ENCODE measurements at places on chromosomes 1 and 21.
A peak's percentile ranks its signal among the peaks of the same experiment; 100 is the strongest.

- no peak for DNase-seq
Observed at GRCh38 chr1:168466714-168467131, 77.1 kb downstream of the XCL2 start.

- no peak for DNase-seq
Observed at GRCh38 chr21:43591571-43591970, 67.7 kb downstream of the HSF2BP start.

GRCh38 chr1:56803561-56804156 is 15.5 kb downstream of the FYB2 start:
- DNase-seq: peak; percentile 64

DNA sequence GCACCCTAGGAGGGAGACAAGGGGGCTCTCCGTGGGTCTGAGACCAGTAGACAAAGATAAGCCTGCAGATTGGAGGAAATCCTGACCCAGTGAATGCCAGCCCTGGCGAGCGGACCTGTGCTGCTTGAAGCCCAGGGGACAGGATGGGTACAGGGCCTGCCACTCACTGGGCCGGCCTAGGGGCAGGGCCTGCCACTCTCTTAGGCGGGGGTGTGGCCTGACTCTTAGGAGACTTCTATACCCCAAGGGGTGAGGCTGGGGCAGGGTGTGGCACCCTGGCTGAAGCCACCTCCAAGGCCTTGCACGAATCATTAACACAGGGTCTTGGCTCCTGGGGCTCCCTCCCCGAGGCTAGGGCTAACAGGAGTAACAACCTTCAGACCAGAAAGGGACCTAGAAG is 30.7 kb downstream of the TRIM62 start:
- DNase-seq: no peak

DNA sequence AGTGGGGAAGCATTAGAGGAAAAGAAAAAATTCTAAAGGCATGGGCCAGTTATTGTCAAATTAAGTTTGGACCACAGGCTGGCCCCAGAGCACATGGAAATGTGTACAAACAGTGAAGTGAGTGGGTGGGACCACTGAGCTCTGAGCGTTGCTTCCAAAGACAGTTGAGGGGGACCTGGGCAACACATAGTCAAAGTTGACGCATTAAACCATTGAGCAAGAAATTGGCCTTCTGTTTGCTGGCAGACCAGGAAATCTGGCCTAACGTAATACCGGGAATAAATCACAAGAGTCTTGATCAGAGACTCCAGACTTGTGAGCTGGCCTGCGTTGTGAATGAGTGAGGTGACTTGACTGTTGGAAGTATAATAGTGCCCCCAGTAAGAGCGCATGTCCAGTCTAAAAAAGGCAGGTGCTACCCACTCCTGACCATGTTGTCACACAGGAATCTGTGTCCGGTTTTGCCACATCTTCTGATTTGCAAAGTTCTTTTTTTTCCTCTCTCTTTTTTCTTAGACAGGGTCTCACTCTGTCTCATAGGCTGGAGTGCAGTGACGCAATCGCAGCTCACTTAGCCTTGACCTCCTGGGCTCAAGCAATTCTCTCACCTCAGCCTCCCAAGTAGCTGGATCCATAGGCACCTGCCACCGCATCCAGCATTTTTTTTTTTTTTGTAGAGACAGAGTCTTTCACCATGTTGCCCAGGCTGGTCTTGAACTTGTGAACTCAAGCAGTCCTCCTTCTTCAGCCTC is 10.7 kb downstream of the EPHB2 start:
- DNase-seq: no peak

DNA sequence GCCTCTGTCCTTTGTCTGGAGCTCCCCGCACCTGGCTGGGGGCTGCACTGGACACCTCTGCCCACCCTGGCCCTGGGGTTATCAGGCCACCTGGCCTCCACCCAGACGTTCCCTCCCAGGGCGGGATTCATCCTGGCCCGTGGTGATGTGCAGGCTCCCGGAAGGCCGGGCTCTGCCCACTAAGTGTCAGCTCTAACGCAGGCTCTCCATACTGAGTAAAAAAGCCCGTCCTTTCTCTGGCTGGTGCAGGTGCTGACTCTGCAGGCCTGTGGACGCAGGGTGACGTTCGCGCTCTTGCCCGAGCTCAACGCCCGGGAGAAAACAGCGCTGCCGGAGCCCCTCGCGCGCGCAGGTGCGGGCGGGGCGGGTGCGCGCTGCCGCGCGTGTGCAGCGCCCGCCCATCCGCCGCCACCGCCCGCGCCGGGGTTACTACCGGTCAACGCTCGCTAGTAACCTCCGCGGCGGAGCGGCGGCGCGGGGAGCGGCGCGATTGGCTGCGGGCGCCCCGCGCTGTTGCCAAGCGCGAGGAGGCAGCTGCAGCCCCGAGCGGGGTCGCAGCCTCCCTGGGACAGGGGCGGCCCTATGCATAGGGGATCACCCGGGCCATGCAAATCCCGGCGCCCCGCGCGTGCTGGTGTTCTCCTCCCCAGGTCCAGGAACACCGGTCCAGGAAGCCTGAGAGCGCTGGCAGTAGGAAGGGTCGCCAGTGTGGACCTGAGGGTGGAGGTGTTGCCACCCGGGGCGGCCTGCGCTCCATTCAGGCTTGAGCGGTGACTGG is 15.7 kb downstream of the ABCG1 start:
- peak; percentile 90 for DNase-seq

DNA sequence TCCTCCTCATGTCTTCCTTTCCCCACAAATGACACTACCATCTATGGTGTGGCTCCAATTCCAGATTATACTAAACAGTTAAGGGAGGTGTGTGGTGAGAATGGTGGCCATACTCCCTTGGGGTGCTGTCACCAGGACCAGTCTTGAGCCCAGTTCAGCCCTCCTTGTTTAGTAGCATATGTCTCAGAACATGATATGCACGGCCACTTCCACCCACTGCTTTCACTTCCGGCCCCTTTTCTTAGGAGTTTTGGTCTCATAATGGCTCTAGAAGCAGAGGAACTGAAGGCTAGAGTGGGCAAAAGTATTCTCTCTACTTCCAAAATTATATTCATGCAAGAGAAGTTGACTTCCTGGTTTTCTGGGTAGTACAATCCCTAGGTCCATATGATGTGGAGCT is 45.3 kb upstream of the CACNA1E start:
- DNase-seq: no peak

DNA sequence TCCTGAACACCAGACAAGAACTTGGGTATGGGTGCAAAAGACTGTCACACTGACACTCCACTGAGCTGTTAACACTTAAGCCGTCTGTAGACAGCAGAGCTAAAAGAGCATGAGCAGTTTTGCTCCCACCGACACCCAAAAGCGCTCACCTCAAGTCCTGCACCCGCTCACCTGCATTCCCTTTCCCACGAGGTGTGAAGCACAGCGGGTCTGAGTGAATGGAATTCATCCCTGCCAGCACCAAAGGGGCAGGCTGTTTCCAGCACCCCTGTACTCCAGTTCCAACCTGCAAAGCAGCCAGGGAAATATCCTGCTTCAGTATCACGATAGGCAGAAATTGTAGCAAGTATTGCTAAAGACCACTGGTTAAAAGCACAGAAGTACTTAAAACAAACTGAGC is 28.8 kb downstream of the KRTAP21-3 start:
- no peak for DNase-seq

- no peak for DNase-seq
Observed at GRCh38 chr1:59151860-59152259, 145.0 kb upstream of the FGGY start.

- DNase-seq: no peak
Observed at GRCh38 chr1:187696073-187696472, 867.3 kb downstream of the PLA2G4A start.

DNA sequence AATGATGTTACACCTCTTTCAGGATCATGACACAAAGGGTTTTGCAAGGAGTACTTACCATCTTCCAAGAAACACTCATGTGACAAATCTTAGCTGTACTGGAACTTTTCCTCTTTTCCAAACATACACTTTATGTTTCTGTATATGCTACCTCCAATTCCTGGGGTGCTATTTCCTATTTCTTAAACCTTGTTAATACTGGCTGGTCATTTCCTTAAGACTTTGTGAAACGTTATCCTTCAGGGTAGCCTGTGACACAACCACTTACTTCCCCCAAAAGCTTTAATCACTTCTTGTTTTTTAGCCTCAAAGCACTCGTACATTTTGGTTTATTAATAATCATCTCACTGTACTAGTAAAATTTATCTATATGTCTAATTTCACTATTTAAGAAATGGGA is 39.4 kb downstream of the OR10Z1 start:
- no peak for DNase-seq

DNA sequence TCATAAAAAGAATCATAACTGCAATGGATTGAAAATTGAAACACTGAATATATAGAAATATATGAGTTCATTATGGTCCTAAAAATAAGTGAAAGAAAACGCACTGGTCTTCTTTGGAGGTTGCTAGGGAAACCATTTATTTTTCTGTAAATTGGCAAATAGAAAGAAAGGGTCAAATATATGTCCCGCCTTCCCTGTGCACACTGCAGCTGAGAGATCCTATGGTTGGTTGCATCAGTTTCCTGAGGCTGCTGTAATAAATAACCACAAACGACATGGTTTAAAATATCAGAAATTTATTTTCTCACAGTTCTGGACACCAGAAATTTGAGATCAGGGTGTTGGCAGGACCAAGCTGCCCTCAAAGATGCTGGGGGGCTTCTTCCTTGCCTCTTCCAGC is 35.0 kb downstream of the CA6 start:
- DNase-seq: no peak

GRCh38 chr1:26889551-26890466 is at the start of gene GPN2:
Gene GPN2, minus strand, starts transcription at chr1:26890283. Its CDS starts 187 bp downstream, at chr1:26890096.
- DNase-seq: peak; percentile 80

- DNase-seq: no peak
Observed at GRCh38 chr1:57736940-57737339, 313.1 kb upstream of the DAB1 start.

DNA sequence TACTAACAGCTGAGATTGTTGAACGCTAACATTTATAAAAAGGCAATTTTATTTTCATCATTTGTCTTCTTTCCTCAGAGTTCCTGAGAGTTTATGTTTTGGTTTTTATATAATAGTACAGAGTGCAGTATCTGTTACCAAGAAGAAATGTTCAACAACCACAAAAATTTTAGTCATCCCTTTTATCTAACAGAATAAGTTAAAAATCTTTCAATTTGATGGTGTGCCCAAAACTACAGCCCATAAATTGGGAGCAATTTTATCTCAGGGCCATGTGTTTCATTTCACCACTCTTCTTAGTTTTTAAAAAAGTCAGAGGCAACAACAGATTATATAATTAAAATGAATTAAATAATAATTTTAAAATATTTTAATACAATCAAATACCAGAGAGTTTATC is 37.1 kb downstream of the NEXN start:
- no peak for DNase-seq

- DNase-seq: no peak
Observed at GRCh38 chr1:200228486-200228885, 181.3 kb downstream of the ZNF281 start.

DNA sequence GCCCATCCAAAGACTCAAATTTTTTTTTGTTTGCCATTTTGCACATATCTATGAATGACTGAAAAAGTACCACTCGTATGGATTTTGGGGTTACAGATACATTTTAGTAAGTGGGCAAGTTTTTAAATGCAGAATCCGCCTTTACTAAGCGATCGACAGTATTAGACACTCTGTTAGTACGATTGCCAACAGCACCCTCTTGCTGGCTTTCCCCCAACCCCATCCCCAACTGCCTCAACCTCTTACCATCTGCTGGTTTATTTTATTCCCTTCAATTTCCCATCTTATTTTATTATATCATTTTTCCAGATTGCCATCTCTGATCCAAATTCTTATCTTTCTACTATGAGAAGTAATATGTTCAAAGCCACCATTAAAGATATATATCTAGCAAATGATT is 244.8 kb downstream of the LRRIQ3 start:
- DNase-seq: no peak

- peak; percentile 65 for DNase-seq
Observed at GRCh38 chr1:25099343-25099951, 132.9 kb downstream of the SYF2 start.

- no peak for DNase-seq
Observed at GRCh38 chr21:44498280-44499210, 41.5 kb downstream of the KRTAP10-1 start.

DNA sequence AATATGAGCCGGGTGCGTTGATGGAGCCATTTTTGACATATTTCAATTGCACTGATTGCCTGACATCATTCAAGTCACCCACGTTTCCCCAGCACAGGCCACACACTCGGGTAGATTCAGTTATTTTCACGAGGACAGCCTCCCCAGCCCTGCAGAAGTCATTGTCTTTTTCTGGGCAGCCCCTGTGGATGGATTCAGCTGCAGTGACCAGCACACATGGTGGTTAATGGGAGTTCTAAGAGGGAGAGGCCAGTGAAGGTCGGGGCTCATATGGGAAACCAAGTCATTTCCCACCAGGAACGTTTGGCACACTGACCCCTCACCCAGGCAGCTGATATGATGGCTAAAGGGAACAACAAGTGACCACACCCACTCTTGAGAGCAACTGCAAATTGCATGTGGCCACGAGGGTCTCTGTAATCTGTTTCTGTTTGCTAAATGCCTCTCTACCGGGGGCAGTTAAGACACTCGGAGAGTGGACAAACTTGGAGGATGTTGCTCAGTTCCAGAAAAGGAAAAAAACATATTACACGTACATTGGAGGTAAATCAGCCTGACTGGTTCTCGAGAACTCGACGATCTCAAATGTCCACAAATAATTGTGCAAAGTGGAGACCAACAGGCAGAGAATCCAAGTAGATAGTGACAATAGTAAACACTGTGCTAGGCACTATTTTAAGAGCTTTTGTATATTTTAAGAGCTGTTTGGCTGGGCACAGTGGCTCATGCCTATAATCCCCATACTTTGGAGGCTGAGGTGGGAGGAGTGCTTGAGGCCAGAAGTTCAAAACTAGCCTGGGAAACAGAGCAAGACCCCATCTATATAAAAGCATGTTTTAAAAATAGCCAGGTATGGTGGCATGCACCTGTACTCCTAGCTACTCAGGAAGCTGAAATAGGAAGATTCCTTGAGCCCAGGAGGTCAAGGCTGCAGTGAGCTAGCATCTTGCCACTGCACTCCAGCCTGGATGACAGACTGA is 167.2 kb upstream of the IRF2BP2 start:
- DNase-seq: no peak

GRCh38 chr1:112710159-112710558 is 3.2 kb upstream of the RHOC start:
- no peak for DNase-seq

DNA sequence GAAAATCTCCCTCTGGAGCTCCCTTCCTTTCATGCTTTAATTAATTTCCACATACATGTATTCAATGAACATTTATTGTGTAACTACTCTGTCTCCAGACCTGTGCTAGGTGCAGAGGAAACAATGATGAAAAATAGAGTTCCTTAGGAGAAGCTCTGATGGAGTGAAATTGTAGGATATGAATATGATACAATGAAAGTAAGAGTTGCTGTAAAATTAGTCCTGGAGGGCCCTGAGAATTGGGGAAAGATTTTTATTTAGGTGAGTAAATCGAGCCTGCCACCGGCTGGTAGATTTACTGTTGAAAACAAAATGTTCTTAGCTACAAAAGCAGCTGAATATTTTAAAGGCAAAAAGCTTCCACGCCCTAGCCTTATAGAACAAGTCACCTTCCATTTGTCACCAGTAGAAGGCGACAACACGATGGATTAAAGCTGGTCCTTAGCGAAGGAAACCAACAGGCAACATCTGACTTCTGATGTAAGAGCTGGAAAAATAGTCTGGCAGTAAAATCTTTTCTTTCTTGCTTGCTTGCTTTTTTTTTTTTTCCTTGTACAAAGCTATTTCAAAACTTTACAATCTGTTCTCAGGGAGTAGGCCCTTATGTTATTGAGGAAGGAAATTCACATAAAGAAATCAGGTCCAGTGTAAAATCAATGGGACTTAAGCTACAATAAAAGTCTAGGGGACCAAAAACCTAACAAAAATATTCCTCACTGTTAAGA is 82.0 kb upstream of the ROR1 start:
- DNase-seq: no peak
